ENCODE measurements at places on chromosomes 3 and 15.

GRCh38 chr15:66841953-66842681, 140.1 kb downstream of the SMAD6 start:
- DNase-seq: peak; percentile 18

DNA sequence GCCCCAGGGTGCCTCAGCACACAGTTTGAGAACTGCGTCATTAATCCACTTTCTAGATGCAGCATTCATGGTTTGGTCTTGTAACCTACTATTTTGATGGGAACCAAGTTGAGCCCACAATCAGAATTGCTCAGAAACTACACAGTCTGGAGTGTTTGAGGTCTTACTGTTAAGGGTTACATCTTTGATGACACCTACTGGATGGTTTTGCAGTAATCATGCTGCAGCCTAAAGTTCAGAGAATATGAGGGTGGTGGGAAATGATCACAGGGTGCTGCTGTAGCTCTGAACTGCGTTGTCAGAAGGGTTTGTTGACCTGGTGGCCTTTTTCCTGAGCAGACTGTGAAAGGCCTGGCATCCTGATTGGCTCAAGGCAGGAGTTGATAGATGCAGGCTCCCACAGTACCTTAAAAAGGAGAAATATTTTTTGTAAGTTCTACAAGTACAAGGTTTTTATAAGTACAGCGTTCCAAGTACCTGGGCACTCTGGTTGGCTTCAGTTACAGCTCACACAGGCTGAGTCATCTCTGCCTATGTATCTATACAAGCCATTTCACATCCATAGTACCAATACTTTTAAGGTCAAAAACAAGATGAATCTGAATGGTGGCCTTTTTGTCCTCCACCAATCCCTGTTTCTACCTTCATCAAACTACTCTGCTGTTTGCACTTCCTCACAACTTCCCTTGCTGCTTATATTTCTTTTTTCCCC, 60.5 kb upstream of the ACKR4 start:
- DNase-seq: no peak

- peak; percentile 44 for DNase-seq
These were observed at the start of gene MGLL for GRCh38 chr3:127822041-127822681. Gene MGLL, minus strand, starts transcription at chr3:127822515. Its CDS starts 197 bp downstream, at chr3:127822318.

DNA sequence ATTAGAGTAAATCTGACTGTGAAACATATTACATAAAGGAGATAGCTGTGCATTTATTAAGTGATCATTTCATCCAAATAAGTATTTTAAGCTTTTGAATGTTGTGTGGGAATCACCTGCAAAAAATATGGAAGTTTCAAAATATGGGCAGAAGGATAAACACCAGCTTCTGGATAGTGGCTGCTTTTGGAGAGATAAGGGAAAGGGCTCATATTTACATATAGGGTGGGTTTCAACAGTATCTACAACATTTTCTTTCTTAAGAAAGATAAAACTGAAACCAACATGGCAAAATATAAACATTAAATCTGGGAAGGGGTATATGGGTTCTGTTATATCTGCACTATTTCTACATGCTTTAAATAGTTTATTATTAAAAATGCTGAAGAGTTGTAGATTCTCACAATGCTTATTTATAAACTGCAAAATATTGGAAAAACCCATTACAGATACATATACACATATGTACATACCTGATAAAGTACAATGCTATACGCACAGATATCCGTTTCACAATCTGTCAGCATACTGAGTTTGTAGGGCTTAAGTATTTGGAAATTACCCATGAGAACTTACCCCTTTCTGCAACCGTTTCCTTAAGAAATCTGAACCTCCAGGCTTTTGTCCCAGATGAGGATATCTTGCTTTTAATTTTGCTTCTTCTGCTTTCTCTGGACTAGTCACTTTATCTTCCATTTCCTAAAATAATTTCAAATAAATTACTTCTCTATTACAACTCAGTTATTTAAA, 12.1 kb downstream of the ARPP19 start:
- no peak for DNase-seq

DNA sequence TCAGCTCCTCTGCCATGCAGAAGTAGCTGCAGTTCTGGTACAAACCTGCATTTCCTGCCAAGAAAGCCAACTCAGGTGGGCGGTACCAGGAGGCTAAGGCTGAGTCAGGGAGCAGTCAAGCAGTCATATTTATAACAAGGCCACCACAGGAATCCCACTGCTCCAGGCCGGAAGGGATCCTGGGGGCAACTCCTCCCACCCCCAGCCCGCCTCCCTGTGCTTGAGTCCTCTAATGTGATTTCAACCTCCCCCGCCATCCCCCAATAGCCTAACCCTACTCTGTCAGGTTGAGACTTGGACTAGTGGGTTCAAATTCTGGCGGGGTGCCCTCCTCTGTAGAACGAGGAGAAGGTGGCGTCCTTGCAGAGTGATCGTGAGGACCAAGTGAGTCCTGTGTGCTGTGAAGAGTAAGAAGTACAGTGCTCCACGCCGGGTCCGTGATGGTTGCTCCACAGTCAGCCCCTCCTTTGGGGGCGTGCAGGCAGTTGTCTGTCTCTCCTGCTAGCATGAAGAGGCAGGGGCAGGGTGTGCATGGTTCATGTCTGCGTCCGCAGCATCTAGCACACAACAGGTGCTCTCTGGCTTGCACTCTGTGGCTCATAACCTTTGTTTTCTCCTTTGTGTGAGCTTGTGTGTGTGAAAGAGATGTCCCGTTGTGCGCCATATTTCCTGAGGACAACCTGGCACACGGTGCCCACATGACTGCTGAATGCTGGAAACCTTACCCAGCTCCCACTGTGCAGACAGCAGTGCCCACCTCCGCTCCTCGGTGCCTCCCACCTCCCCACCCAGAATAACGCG, 78.3 kb downstream of the SMAD6 start:
- no peak for DNase-seq

GRCh38 chr3:15241341-15241740, 35.3 kb downstream of the CAPN7 start:
- no peak for DNase-seq

- DNase-seq: no peak
These were observed 23.7 kb downstream of the ADCY5 start for GRCh38 chr3:123424999-123425712.

GRCh38 chr3:178540184-178540583, 3.9 kb downstream of the KCNMB2 start:
- no peak for DNase-seq

DNA sequence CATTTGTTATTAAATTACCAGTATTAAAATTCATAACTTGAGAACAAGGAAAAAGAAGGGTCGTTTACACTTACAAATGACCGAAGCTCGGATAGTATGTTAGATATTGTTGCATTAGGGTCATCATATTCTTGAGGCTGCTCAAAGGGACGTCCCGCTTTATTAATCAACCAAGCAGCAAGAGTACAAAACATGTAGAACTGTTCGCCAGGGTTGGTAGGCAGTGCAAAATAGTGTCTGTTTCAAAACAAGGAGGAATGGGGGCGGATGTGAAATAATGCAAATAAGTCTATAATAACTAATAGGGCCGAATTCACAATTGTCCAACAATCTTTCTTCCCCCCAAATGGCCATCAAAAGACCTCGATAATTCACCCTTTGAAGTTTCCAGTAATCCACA, 2.9 kb downstream of the IFT57 start:
- no peak for DNase-seq

GRCh38 chr15:75233504-75234190, 24.5 kb upstream of the GOLGA6C start:
- DNase-seq: no peak

DNA sequence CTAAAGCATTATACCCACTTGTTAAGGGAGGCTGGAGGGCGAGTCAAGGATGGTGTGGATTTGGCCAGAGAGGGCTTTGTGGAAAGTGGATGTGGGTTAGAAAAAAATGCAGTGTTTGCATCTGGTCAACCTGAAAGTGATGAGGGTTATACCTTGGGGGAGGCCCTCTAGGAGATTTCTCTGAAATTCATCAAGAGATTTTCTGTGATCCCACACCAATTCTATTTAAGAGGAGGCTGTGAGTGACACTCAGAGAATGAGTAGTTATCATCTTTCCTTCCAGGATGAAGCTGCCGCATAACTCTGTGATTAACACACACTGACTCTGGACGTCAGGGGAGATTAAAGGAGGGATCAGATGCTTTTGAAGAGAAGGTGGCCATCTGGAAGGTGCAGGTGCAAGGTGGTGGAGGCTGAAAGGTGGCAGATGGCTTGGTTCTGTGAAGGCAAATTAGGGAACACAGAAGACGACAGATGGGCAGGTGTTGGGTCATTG, 54.8 kb downstream of the ANAPC13 start:
- DNase-seq: no peak

DNA sequence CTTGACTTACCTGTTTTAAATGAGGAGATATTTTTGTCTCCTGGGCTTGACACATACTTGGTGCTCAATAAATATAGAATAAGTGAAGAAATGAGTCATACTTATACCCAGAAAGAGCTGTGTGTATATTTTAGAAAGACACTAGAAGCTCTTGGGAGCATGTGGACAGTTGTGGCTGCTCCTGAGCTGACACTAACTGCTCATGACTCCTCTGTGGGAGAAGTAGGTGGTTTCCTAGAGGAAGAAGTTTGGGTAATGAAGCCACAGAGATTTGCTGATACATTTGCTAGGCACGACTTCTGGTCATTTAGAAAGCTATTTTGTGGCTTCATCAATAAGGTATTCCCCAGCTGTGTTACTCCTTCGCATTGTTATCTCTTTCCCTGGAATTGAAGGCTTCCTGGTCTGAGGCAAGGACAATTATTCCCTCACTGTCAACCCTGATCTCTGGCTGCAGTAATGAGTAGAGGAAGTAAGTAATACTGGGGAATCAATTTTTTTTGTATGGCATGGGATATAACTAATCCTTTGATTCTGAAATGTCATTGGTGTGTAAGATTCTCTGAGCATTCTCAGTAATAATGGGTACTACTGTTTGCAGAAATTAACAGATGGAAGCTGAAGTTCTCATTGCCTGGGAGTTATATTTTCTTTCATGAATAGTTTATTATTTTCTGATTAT, 79.6 kb upstream of the DCBLD2 start:
- no peak for DNase-seq
